Cerebellum (tissue), 4 donors: ENCODE measurements at places on chromosomes 3 and 15. TPM values are rescaled to one million over a fixed set of nuclear protein-coding genes. Genes with fewer than 3 reads are reported as not detected.
A peak's percentile ranks its signal among the peaks of the same experiment; 100 is the strongest.

GRCh38 chr15:29645841-29646240 is 176.4 kb downstream of the TJP1 start:
- no peak for DNase-seq

SERPINI2 gene
- total RNA-seq: 10.1 TPM

GRCh38 chr15:93861956-93862741 is 369.2 kb upstream of the MCTP2 start:
- no peak for DNase-seq

PRKCI gene
- 66.8 TPM for total RNA-seq

DNA sequence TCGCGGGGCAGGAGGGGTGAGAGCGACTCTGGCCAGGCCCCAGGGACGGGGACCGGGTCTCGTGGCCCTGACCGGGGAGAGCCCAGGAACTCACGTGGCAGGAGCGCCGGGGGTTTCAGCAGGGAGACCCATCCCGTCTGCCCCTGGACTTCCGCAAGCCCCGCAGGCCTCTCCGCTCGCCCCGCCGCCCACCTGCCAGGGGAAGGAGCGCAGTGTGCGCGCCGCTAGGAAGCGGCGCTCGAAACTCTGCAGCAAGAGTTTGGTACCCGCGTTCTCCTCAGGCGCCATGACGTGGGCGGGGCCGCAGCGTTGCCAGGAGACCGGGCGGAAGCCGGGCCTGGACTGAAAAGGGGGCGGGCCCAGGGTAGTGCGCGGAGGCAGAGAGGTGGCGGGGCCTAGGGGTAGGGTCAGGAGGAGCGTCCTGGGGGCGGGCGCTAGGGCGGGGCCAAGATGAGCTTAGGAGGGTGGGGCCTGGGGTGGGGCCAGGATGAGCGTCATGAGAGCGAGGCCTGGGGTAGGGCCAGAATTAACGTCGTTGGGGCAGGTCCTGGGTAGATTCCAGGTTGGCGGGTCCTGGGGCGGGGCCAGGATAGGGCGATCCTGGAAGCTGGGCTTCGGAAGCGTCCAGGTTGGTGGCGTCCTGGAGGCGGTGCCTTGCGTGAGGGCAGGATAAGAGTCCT is 29.7 kb downstream of the ALG1L2 start:
- peak; percentile 94 for DNase-seq

GOLGA6L7 gene
- total RNA-seq: not detected

TP63 gene
- 0.27 TPM for total RNA-seq

DNA sequence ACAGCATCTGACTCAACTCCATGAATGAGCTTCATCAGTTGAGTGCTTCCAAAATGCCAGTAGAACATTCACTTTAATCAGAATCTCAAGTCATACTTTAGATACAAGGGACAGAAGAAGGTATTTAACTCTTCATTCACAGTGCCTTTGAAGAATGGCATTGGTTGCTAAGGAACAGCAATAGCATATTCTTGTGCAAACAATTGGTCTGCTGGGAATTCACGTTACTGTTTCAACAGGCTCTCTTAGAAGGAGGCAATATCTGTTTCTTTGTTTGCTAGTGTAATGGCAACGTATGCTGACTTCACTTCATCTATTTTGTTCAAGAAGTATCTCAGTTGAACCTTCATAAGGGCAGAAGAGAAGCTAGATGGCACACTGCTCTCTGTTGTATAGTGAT is 113.9 kb downstream of the TMEM108 start:
- no peak for DNase-seq

CACNA2D2 gene
- total RNA-seq: 12.2 TPM

DNA sequence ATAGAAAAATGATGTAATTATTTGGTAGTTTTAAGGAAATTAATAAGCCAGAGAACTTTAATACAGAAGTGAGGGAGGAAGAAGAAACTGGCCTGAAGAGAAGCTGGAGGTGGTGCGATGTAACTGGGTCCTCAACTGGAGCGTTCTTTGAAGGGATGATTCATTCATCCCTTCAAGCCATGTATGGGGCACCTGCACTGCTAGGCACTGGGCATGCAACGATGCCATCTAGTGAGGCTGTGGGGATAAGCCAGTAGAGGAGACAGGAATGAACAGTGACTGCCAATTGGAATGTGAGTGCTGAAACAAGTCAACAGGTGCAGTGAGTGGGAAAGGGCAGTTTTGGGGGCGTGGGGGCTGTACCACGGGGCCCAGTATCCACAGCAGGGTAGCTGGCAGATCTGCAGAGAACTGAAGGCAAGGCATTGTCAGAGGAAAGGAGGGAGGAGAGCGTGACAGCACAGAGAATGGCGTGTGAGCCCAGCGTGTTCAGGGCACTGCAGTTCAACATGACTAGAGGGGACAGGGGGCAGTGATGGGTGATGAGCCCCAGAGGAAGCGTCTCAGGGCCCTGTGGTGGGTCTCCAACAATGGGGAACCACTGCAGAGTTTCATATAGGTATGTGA is 3.8 kb upstream of the KIF23 start:
- DNase-seq: peak; percentile 77

- no peak for DNase-seq
These were observed 12.1 kb downstream of the OSBPL10 start for GRCh38 chr3:31968927-31969418.

DNA sequence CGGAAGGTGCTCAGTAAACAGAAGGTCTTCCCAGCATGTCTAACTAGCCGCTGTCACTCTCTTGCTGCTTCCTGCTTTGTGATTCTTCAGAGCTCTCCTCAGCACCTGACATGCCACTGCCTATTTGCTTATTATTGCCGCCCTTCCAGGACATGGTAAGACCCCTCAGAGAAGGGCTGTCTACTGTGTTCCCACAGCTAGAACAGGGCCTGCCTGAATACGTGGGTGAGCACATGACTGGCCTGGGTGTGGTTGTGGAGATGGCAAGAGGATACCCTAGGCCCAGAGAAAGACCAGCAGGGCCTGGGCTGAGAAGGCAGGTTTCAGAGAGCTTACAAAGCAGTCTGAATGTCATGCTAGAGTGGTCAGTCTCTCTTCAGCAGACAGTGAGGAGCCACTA is 2.4 kb upstream of the EPHB1 start:
- DNase-seq: no peak

GRCh38 chr3:179046497-179047353 is 24.9 kb downstream of the ZMAT3 start:
- DNase-seq: no peak

ZNF639 gene
- total RNA-seq: 51.8 TPM

GRCh38 chr3:12993517-12994356 is 79.5 kb downstream of the IQSEC1 start:
- no peak for DNase-seq

IRAK2 gene
- total RNA-seq: 1.5 TPM

DNA sequence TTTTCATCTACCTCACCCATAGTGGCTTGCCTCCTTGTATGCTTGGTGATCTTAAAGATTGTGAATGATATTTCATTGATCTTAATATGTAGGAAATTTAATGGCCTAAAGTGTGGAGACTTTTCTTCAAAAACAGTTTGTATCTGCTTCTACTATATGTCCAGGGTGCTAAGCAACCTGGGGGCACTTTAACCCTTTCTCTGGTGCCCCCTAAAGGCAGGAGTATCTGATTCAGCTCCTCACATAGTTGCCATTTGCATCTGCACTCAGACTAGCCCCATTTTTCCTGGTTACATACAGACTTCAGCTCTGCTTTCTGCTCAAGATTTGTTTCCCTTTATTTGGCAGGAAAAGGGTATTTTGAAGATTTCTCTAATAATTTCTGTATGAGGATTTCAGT is 5.2 kb upstream of the PFN2 start:
- no peak for DNase-seq

- DNase-seq: no peak
These were observed 116.0 kb downstream of the TBC1D5 start for GRCh38 chr3:17626395-17626794.

GRCh38 chr3:10553591-10554235 is 48.3 kb upstream of the ATP2B2 start:
- DNase-seq: no peak

GRCh38 chr3:52731590-52731989 is 25.7 kb downstream of the SPCS1 start:
- DNase-seq: no peak

DNA sequence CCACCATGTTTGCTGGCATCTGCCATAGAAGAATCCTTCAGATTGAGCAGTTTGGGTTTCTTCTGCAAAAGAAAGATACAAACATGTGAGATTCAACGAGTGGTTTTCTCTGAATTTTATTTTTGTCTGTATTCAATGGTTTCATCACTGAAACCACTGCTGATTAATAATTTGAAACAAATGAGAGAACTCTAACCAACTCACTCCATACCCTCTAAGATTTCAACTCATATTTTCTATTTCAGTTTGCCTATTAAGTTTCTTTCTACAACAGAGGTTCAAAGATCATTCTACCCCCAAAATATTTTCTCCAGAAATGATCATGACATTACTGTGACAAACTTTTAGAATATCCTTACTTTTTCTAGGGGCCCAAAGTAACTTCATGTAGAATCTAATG is 38.7 kb upstream of the MAN2C1 start:
- no peak for DNase-seq

DNA sequence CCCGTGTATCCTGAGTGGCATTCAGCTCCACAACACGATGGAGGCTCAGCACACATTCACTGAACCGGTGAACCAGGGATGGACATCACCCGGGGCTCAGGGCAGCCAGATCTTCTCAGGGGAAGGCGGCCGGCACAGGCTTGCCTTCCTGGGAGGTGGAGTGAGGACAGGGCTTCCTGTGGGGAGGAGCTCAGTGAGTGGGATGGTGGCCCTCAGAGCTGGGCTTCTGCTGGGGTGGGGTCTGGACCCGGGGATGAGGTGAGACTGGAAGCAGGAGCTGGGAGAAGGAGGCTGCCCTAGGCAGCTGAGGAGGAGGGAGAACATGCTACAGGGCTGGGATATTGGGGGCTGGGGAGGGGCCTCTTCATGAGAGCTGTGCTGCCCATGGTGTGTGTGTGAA is 58.5 kb upstream of the PRR23E start:
- DNase-seq: no peak

CNTN6 gene
- total RNA-seq: 24.1 TPM

ANKRD63 gene
- 0.27 TPM for total RNA-seq

DNA sequence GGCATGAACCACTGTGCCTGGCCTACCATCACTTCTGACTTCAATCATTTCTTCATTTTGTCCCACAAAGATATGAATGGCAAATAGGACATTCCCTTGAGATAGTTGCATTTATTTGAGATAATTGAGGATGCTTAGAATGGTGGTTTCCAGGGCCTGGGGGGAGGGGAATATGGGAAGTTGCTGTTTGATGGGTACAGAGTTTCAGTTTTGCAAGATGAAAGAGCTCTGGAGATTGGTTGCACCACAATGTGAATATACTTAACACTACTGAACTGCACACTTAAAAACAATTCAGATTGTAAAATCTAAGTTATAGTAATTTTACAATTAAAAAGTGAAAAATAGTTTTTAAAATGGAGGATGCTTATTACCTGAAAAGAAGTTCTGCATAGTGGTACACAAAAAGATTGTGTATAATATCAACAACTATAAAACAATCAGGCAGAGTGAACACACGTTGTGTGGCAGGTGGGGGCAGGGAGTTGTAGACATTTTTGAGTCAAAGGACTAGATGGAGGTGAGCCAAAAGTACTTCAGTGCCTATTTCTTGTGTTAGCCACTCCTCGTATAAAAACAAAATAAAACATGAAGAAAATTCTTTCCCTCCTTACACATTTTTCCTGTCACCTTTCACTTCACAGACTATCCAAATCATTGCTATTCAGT is 18.5 kb upstream of the RIOX2 start:
- DNase-seq: no peak

DNA sequence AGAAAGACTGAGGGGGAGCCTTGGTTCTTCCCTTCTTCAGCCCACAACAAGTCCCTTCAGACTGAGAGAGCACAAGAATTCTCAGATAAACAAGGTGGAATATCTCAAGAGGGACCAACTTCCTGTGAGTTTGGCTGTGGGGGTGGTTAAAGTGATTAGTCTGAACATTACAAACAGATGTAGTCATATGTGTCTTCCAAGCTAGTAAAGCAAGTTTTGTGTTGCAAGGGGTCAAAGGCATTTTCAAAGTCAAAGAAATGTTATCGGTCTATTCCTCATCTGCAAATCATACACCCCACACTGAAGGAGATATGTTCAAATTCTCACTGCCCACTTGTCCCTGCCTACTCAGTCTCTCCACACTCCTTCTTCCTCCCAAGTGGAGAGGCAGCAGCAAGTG is 242.5 kb downstream of the FAM43A start:
- no peak for DNase-seq

- no peak for DNase-seq
These were observed 74.0 kb upstream of the MANF start for GRCh38 chr3:51311055-51311454.

GRCh38 chr3:79473993-79474392 is 293.8 kb downstream of the ROBO1 start:
- no peak for DNase-seq

OR5K4 gene
- not detected for total RNA-seq

DNA sequence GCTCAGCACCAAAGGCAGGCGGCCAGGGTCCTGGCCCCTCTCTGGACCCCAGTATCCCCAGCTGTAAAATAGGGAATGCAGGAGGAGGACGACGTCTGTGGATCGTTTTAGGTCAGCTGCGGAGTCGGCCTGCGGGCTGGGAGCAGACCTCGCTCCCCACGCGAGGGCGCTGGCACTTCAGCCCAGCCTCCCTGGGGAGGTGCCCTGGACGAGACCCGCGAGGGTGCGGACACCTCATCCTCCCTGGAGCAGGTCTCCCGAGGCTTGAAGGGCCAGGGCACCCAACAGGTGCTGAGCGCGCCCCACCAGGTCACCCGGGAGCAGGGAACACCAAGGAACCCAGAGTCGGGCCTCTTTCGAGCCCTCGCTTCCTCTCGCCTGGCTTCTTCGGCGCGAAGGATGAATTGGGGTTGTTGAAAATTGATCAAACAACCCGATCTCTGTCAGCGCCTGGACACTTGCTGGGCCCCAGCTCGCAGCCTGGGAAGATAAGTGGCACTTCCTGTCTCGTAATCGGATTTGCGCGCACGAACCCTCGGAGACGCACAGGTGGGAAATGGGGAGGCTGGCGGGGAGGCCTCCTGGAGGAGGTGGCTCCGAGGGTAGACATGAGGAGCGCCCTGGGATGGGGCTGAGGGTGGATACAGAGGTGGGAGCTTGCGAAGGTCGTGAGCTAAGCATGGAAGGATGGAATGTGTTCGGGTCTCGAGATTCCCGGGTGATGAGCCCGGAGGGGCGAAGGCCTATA is 588 bp upstream of the VIPR1 start:
- peak; percentile 58 for DNase-seq

GRCh38 chr3:119597548-119598288 is at the start of gene PLA1A:
TSS of gene PLA1A (plus strand) at chr3:119597885. CDS start at chr3:119597914, 29 bp downstream.
- no peak for DNase-seq

- DNase-seq: no peak
These were observed 117.0 kb upstream of the TSPAN3 start for GRCh38 chr15:77187751-77188464.

GRCh38 chr3:10706156-10706739 is 109.8 kb upstream of the SLC6A11 start:
- DNase-seq: peak; percentile 39

SPINK8 gene
- total RNA-seq: not detected

STRC gene
- total RNA-seq: 1.4 TPM

PIAS1 gene
- total RNA-seq: 56.4 TPM

- DNase-seq: no peak
These were observed 380.3 kb upstream of the ATP10A start for GRCh38 chr15:26243382-26243781.

GRCh38 chr15:94893091-94893490 is 661.7 kb downstream of the MCTP2 start:
- DNase-seq: peak; percentile 3

BCL2A1 gene
- total RNA-seq: 0.82 TPM

GRCh38 chr3:188433521-188434150 is 279.7 kb downstream of the LPP start:
- no peak for DNase-seq

- no peak for DNase-seq
These were observed 405.5 kb upstream of the TPM1 start for GRCh38 chr15:62636823-62637573.

- DNase-seq: no peak
These were observed 685.3 kb downstream of the GRM7 start for GRCh38 chr3:7546253-7546652.
